ENCODE measurements at places on chromosomes 4 and X.

DNA sequence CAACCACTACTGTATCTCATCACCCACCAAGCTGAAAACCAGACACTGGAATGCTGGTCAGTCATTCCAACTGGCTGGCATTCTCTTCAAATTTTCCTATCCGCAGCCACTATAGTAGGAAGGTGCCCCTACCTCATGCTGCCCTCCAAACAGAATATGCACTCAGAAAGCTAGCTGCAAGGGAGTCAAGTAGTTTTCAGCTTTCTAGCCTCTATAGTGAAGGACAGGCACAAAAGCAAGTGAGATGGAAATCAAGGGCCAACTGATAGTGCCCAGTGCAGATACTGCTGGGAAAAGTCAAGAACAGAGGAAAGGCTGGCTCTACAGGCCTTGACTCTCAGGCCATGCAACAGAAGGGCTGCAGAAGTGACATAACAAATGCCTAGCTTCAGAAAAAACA, 47.2 kb downstream of the BCOR start:
- no peak for DNase-seq

- DNase-seq = no peak
Measured at GRCh38 chr4:37383579-37384229, 139.2 kb downstream of the NWD2 start.

- DNase-seq = no peak
Measured at GRCh38 chr4:47597696-47598095, 112.6 kb downstream of the ATP10D start.

GRCh38 chrX:106611317-106611678, 480 bp upstream of the RADX start:
- no peak for DNase-seq

DNA sequence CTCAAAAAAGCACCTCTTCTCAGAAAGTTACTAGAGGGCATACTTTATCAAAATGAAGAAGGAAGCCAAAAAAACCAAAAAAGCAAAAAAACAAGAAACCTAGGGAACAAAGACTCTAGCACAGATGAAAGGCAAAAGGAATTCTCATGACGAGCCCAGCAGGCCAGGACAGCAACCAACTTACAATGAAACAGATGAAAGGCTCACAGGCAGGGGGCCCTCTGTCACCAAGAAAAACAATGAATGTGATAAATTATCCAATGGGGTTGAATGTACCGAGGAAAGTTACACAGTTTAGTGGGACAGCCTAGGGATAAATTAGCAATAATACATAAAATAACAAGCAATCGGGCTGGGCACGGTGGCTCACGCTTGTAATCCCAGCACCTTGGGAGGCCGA, 79.0 kb downstream of the GPR82 start:
- DNase-seq = no peak

GRCh38 chr4:42328978-42329377, 68.3 kb upstream of the SHISA3 start:
- no peak for DNase-seq

GRCh38 chrX:57156397-57157049, 19.3 kb upstream of the SPIN2A start:
- peak; percentile 39 for DNase-seq

DNA sequence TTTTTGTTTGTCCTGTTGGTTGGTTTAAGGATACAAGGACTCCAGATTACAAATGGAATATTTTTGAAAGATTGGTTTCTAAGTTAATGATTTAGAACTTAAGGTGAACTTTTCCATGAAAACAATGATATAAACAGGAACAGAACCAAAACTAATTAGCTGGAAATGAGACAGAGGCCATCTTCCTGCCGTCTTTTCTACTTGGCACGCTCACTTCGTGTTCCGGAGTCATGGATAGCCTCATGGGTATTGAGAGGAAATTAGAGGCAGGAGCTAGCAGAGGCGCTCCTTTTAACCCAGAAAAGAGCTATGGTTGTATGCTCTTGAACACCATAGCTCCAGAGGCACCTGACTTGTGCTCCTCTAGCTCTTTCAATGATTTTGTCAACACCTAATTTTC, 2.4 kb downstream of the FAM241A start:
- peak; percentile 42 for DNase-seq

GRCh38 chr4:102411408-102411807, 66.1 kb upstream of the SLC39A8 start:
- no peak for DNase-seq

GRCh38 chr4:102047616-102048015, 257.1 kb downstream of the BANK1 start:
- no peak for DNase-seq

DNA sequence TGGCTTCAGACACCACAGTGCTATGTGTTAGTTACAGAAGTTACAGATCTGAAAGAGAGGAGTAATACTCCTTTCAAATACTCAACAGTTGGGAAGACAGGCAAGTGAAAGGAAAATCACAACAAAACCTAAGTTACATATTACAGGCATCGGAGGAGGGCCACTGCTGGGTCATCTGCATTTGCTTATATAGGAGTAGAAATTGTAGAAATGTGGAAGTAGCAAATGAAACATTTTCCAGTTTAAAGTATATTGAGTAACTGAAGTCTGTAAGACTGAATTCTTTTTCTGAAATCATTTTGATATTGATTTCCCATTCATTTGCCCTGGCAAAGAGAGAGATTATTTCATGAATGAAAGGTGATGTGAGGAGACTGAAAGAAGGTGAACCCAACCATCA, 201.7 kb downstream of the SPRY1 start:
- no peak for DNase-seq

DNA sequence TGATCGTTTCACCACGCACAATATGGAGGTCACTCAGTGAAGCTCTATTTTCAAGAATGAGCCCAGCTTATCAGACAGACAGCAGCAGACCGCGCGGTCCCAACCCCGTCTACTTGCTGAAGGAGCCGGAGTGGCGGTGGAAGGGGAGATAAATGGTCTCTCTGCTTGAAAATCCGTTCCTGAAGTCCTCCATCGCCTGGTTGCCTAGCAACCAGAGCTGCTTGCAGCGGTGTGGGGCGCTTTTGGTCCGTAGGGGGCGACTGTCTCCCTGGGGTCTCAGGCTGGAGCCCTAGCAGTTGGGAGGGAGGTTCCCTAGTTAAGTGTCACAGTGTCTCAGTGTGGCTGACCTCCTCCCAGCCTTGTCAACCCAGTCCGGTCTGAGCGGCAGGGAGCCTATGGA, 8.3 kb upstream of the DLG3 start:
- DNase-seq = no peak

DNA sequence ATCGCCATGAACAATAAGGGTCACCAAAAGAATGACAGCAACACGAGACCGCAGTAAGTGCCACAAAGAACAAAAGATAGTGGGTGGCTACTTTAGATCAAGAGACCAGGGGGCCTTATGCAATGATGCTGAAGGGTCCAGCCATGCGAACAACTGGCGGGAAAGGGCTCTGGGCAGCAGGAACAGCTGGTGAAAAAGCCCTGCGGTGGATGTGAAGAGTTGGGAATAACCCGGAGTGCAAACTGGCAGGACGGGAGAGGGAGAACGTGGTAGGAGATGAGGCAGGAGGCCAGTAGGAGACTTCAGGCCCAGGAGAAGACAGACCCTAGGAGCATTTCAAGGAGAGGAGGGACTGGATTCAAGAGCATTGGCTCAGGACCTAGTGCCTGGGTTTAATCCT, 120.2 kb downstream of the AFAP1 start:
- no peak for DNase-seq

- DNase-seq = no peak
Measured at GRCh38 chrX:117508021-117508420, 608.6 kb downstream of the KLHL13 start.

GRCh38 chr4:84495118-84495793, 3.8 kb downstream of the NKX6-1 start:
- no peak for DNase-seq

GRCh38 chr4:67879486-67879885, 4.3 kb downstream of the TMPRSS11D start:
- no peak for DNase-seq

GRCh38 chrX:96994093-96994492, 110.4 kb downstream of the RPA4 start:
- DNase-seq = no peak

DNA sequence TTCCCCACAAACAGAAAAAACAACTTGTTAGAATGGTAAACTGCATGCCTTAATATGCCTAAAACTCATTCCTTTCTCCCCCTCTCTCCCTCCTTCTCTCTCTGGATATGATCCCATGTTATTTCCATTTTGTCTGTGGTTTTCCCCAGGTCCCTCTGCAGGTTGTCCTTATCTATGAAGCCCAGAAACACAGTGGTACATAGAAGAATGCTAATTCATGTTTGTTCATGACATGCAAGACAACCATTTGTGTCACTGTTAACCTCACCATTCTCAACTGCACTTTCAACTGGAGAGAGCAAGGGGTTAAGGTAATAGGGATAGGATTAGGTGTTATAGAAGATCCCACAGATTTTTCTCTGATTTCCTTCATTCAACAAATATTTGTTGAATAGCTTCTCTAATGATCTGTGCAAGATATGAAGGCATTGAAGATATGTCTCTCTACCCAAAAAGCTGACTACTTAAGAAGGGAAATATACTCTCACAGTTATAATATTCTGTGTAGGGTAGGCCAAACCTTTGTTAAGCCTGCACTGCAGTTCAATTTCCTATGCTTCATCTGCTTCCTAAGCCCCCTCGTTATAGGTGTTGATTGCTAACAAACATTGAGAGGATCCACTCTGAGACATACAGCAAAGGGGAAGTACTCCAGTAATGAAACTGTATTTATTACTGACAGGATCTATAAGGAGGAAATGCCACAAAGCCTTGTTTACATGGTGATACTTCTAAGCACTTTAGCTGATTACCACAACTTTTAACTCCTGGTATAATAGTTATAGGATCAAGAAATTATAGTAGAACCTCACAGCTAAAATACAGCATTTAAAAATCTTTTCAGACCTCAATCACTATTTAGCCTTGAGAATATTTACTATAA, 96.1 kb downstream of the FRYL start:
- no peak for DNase-seq

- no peak for DNase-seq
Measured at GRCh38 chrX:53940180-53940579, 104.1 kb downstream of the PHF8 start.

DNA sequence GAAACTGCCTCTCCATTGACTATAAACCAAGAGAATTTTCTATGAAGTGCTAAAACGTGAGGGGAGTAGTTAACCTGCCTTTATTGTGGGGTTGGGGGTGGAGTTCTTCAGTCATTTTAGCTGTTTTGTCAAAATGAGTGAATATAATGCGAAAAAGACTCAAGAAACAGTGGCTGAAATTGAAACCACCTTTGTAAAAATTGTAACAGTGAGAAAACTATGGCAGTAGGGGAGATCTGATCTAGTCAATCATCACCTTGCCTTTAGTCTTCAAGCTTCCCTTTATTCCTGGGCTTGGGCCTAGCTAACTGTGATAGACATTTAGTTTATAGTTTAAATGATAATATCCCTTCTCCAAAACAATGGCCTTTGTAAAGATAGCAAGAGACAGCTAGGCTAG, 1927.3 kb downstream of the STIM2 start:
- no peak for DNase-seq

- DNase-seq = no peak
Measured at GRCh38 chr4:100881283-100881682, 363.5 kb upstream of the EMCN start.

DNA sequence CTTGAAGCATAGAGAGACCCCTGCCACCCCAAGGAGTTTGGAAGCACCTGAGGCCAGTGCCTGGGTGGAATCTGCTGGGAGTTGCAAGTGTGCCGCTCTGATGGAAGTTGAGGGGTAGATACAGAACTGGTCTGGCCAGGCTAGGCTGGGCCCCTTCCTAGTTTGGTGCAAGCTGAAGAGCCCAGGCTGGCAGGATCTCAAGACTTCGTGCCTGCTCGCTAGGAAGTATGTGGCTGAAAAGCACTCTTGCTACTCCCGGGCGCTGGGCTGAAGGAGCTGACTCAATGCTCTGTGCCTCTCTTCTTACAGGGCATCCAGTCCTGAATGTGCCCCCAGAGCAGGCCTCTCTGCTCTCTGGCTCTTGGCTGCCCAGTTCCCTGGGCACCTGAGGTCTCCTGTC, 51.7 kb upstream of the PJA1 start:
- DNase-seq = peak; percentile 43

- DNase-seq = no peak
Measured at GRCh38 chrX:95950679-95951078, 734.0 kb upstream of the DIAPH2 start.

GRCh38 chrX:17750436-17750835, 13.1 kb downstream of the SCML1 start:
- no peak for DNase-seq

DNA sequence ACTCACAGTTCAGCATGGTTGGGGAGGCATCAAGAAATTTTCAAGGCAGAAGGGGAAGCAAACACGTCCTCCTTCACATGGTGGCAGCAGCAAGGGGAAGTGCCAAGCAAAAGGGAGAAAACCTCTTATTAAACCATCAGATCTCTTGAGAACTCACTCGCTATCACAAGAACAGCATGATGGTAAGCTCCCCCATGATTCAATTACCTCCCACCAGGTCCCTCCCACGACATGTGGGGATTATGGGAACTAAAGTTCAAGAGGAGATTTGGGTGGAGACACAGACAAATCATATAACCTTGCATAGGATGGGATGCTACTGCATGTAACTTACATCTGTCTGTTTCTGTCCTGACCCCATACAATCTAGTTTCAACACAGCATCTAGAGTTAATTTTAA, 511.8 kb upstream of the ARX start:
- no peak for DNase-seq

DNA sequence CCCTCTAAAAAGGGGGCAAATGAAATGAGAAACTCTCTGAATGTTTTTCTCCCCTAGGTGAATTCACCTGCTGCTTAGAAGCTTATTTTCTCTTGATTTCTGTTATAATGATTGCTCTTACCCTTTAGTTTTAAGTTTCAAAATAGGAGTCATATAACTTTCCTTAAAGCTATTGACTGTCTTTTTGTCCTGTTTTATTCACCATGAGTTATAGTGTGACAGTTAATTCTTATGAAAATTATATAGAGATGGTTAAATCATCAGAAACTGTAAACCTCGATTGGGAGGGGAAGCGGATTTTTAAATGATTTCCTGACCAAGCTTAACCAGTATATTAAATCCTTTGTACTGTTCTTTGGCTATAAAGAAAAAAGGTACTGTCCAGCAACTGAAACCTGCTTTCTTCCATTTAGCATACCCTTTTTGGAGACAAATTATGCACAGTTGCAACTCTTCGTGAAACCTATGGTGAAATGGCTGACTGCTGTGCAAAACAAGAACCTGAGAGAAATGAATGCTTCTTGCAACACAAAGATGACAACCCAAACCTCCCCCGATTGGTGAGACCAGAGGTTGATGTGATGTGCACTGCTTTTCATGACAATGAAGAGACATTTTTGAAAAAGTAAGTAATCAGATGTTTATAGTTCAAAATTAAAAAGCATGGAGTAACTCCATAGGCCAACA, 4.2 kb downstream of the ALB start:
- no peak for DNase-seq

Measured in Right ventricle myocardium superior (tissue), 1 donor.